Adipocyte (in vitro differentiated cells): ENCODE measurements at places on chromosomes 3 and 15.

DNA sequence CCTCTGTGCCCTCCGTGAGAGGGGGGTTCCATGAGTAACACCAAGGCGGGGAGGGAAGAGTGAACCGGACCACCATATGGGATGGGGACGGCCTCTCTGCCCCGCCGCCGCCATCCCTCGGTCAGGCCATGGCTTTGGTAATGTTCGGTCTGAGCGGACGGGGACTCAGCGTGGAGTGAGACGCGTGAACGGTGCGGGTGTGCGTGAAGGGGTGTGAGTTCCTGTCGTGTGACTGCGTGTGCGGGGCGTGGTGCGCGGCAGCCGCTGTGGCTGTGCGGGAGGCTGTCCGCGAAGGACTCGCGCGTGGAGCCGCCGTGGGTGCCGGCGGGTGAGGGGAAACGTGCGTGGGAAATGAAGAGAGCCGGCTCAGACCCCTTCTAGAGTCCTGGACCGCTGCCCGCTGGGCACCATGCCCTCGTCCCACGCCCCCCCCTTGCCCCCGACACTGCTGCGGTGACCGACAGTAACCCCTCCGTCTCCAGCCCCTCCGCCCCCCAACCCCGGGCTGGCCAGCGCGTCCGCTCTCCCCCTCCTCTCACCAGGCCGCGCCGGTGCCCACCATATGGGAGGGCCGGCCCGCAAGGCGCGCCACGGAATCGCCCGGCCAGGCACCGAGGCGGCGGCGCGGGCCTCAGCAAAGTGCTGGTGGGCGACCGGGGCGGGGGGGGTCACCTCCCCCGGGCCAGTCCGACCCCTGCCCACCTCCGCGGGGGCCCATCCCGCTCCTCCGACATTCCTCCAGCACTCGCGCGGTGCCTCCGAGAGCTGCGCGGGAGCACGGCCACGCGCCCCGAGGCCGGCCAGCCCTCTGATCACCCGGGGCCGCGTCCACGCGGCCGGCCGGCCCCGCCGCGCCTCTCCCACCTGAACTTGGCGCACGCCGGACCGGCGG is 589 bp downstream of the KLF15 start:
- DNase-seq, result peak; percentile 60

GRCh38 chr3:117218641-117219048 is 509.1 kb downstream of the TUSC7 start:
- peak; percentile 26 for DNase-seq

GRCh38 chr3:110865934-110866333 is 205.7 kb upstream of the NECTIN3 start:
- no peak for DNase-seq

DNA sequence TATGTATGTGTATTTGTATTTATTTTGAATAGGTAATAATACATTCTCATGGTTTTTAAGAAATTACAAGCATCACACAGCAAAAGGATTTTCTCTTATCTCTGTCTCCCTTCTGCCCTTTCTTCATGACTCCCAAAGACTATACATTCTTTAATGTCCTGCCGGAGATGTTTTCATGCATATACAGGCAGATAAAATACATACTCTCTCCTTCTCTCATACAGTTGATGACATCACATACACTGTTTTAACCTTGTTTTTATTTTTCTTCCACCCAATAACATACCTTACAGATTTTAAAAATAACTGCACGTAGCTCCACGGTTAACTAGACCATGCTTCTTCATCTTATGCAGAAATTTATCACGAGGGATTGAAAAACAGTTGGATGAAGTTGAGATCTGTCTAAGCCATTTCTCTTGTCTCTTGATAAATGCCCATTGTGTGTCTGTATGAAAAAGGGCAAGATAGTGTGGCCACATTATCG is 249.8 kb downstream of the EDEM1 start:
- no peak for DNase-seq

- no peak for DNase-seq
Measured at GRCh38 chr3:128392021-128392420, 74.7 kb downstream of the DNAJB8 start.

DNA sequence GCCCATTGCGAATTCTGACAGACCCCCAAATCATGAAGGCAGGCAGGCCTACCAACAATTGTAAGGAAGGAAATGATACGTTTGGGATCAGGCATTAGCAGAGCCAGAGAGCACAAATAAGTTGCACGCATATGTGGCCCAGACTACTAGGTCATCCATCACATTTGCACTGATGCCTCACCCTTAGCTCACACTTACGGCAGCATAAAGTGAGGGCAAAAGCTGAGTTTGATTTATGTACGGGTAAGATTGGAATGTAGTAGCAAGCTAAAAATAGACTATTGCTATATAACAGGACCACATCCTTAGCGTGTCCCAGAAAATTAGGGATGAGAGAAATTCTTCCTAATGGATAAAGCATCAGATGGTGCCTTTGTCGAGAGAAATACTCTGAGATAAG is 58.6 kb downstream of the QTRT2 start:
- no peak for DNase-seq

DNA sequence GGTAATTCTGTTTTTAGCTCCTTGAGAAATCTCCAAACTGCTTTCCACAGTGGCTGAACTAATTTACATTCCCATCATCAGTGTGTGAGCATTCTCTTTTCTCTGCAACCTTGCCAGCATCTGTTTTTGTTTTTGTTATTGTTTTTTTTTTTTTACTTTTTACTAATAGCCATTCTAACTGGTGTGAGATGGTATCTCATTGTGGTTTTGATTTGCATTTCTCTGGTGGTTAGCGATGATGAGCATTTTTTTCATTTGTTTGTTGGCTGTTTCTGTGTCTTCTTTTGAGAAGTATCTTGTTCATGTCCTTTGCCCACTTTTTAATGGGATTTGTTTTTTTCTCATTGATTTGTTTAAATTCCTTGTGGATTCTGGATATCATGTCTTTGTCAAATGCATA is 129.7 kb upstream of the ABHD17C start:
- no peak for DNase-seq

GRCh38 chr3:33050071-33050653 is 46.8 kb downstream of the GLB1 start:
- DNase-seq, result no peak

- no peak for DNase-seq
Measured at GRCh38 chr15:88681610-88682221, 42.9 kb downstream of the ISG20 start.

GRCh38 chr3:8658306-8659212 is 14.0 kb upstream of the SSUH2 start:
- no peak for DNase-seq

DNA sequence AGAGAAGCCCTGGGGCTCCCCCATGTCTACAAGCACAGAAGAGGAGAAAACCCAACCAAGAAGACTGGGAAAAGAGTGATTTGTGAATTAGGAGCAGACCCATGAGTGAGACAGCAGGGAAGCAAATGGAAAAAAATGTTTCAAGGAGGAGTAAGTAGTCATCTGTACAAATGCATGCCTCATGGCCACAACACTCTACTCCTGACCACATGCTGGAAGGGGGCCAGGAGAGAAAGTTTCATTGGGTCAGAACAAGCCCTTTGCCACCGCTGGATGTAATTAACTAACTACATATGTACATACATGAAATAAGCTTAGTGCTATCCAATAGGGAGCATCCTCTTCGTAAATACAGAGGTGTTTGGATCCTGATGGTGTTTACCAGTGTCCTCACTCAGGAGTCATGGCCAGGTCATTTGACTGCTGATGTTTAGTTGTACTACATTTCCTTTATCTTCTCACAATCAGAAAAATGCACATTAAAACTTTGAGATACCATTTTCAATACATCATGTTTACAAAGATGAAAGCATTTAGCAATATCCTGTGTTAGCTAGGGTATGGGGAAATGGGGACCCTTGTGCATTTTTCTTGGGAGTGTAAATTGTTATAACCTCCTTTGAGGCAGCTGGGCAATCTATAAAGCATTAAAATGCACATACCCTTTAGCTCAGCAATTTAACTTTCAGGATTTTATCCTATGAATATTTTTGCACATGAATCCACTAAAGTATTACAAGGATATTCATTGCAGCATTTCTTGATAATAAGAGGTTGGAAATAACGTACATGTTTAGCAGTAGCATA is 27.1 kb downstream of the CLRN1 start:
- peak; percentile 65 for DNase-seq

DNA sequence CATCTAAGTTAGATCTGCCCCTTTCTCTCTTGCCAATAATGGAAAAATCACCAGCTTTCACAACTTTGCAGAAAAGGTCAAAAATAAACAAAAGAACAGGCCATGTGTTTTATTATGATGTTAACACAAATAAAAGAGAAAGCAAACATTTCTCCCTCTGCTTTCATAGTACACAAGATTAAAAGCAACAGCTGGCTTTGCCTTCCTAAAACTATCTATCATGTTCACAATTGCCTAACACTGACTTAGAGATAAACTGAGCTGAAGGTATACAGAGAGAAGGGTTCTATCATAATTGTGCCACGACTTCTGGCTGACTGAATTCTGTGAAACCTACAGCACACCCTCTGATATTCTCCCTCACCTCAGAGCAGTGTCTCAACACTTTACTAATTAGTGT is 29.4 kb downstream of the AADAC start:
- DNase-seq, result peak; percentile 29

GRCh38 chr3:56125358-56126005 is 342.8 kb downstream of the ERC2 start:
- peak; percentile 92 for DNase-seq

DNA sequence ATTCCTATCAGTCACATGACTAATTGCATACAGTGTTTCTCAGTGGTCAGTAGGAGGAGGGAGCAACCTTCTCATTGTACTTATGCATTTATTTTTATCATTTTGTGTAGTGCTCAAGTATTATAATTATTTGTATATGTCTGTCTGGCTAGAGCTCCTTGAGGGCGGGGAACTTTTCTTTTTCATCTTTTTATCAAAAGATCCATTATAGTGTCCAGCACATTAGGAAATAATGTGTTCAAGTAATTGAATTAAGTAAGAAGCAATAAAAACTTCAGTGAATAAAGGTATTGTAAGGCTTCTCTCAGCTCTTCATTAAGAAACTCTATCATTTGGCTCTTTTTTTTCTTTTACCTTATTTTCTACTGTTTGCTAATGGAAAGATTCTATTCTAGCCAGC is 18.8 kb downstream of the FGF7 start:
- DNase-seq, result no peak

GRCh38 chr3:72692990-72693389 is 155.3 kb downstream of the SHQ1 start:
- DNase-seq, result no peak

DNA sequence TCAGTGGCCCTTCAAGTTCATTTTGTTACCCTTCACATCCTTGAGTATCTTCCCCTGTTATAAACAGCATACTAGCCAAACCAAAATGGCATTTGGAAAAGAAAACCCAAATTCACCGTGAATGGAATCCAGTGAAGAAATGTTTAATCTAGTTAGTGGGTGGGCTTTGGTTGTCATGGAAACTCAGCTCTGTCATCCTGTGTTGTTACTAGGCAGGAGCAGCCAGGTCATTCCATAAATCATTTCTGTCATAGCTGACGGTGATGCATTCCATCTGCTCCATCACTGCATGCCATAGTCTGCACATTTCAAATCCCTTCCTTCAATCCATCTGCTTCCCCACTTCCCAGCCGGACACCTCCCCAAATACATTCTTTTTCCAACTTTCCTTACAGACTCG is 140.4 kb upstream of the CGNL1 start:
- DNase-seq, result peak; percentile 40

DNA sequence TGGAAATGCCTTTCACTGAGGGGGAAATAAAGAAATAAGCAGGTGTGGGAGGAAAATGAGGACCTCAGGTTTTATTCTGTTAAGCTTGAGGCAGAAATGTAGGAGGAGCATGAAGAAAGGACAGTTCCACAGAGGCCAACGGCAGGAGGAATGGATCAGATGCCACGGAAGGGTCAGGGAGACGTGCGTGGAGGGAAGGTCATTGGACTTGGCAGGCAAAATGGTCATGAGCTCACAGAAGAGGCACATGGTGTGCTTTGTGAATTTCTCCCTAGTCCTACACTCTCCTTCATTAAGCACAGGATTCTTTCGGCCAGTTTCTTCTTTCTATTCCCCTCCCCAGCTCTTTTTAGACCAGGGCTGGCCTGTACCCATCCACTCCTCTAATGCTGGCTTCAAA is 32.5 kb upstream of the THSD4 start:
- DNase-seq, result no peak

- DNase-seq, result no peak
Measured at GRCh38 chr3:187027531-187028278, 97.4 kb downstream of the ST6GAL1 start.

DNA sequence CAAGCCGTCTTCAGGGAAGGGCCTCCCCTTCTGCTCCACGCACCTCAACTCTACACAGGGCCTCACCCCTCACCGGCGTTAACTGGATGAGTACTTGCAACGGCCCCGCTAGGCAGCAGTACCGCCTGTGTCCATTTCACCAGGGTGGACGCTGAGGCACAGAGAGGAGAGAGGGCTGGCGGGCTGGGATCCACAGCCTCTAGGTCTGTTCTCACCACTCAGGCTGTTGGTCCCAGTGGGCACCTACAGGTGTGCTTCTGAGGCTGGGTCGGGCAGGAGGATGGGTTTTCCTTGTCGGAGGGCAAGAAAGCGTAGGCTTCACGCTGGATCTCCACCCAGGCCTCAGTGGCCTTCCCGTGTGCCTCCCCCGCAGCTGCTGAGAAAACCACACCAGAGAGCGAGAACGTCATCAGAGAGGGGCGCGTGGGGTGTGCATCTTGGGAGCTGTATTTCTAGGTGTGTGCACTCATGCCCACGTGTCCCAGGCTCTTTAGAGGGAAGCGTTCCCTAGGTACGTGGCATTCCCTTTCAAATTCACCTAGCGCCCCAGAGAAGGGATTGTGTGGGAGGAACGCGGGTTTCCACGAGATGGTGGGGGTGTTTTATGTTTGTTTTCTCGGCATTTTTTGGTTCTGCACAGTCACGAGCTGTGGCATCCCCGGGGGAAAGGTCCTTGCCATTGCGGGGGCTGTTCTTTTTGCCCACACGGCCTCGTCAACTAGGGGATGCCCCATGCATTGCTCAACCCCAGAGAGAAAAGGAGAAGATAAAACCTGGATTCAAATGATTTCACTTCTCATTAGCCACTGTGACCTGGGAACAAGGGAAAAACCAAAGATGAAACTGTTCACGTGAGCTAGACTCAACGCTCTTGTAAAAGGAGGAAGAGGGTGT is 67.7 kb downstream of the MGLL start:
- no peak for DNase-seq

DNA sequence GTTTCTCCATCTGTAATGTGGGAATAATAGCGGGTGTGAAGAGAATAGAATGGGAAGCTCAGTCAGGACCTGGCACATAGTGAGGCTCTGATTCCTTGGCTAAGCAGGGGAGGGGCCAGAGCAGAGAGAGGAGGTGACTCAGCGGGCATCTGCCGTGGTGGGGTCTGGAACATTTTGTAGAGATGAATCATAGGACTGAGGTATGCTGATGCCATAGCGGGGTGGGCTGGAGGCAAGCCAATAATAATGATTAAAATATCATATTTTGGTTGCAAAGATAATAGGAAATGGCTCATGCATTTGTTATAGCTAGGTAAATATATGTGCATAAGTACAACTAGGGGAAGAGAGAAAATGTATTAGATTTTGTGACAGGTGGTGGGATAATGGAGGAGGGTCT is 11.2 kb downstream of the TGM4 start:
- peak; percentile 93 for DNase-seq

DNA sequence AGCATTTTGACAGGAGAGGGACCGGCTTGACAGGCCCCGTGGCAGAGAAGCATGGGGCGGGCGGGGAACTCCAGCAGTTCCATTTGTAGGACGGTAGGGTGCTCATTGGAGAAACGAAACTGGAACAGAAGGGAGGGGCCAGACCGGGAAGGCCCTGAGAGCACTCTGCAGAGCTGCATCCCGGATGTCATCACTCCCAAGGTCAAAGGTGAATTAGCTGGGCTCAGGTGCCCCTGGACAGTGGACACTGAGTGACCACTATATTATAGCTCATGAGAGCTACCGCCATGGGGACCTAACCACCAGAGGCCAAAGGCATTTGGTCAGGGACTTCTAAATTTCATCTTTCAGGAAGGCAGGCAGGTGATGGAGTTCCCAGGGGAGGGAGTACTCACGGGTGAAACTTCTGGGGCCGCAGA is 7.3 kb downstream of the CSRNP1 start:
- DNase-seq, result no peak
